ENCODE measurements at places on chromosomes 2 and 18.

GRCh38 chr18:11251229-11251890, 102.0 kb upstream of the PIEZO2 start:
- no peak for DNase-seq

GRCh38 chr2:16619576-16620245, 45.9 kb downstream of the CYRIA start:
- DNase-seq = no peak

DNA sequence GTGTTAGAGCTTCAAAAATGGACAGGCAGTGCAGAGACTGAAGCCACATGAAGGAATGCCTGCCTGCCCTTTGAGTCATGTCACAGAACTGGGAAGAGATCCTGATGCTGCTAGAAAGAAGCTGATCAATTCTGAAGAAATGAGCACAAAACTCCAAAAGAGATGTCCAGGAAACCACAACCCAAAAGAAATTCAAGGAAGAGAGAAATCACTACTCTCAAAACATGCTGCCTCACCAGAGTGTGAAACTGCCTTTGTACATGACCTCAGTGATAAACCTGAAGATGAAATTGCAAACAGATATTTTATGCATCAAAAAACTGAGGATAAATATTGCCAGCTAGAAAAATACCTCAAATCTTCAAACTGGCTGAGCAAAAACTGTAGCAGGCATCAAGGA, 20.5 kb downstream of the USP40 start:
- no peak for DNase-seq

GRCh38 chr18:37694516-37694915, 128.9 kb upstream of the CELF4 start:
- DNase-seq = no peak

DNA sequence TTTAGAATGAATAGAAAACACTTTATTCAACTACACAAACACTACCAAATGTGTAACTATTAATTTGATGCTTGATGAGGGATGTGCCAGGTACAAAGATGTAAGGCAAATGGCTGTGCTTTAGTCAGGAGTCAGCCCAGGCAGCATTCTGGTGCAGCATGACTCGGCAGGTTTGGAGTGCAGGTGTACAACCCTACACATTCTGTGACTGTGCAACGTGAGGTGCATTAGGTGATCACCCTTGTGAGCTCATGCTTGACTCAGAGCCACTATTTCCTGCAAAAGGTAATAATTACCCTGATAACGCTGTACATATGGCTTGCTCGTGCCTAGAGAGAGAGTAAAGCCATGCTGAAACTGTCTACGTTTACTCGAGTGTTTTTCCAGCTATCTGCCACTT, 288.7 kb upstream of the DSEL start:
- DNase-seq = no peak

DNA sequence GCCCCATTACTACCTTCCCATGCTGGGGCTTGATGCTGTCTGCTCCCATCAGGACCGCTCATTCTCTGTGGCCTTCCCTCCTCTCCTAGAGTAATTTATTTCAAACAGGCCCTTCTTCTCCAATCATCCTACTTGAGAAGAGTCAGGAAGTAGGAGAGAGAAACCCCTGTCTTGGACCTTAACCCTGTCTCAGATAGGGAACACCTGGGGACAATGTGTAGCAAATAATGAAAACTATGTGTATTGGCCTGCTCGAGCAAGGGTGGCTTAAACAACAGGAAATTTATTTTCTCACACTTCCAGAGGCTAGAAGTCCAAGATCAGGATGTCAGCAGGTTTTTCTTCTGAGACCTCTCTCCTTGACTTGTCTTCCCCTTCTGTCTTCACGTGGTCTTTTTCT, 26.6 kb upstream of the NEMP2 start:
- DNase-seq = no peak

- DNase-seq = no peak
Observed at GRCh38 chr2:74602586-74603281, 45.4 kb downstream of the M1AP start.

GRCh38 chr2:157176602-157177001, 80.9 kb upstream of the GALNT5 start:
- no peak for DNase-seq

- DNase-seq = no peak
Observed at GRCh38 chr2:55761024-55761423, 67.4 kb upstream of the PNPT1 start.

GRCh38 chr18:59691996-59692395, 5.2 kb downstream of the CCBE1 start:
- no peak for DNase-seq

- no peak for DNase-seq
Observed at GRCh38 chr2:109527079-109527478, 86.7 kb downstream of the SEPTIN10 start.

GRCh38 chr2:28956890-28957289, 24.2 kb upstream of the TOGARAM2 start:
- no peak for DNase-seq

GRCh38 chr2:3972377-3972776, 269.0 kb downstream of the DCDC2C start:
- no peak for DNase-seq

- peak; percentile 10 for DNase-seq
Observed at GRCh38 chr18:79496978-79497637, 101.4 kb downstream of the NFATC1 start.

- no peak for DNase-seq
Observed at GRCh38 chr2:75788154-75788553, 77.4 kb upstream of the GCFC2 start.

GRCh38 chr2:185610301-185610700, 128.3 kb upstream of the FSIP2 start:
- no peak for DNase-seq

GRCh38 chr18:59983506-59983905, 83.7 kb downstream of the PMAIP1 start:
- DNase-seq = no peak

- DNase-seq = no peak
Observed at GRCh38 chr2:36734304-36734703, 37.8 kb downstream of the VIT start.

DNA sequence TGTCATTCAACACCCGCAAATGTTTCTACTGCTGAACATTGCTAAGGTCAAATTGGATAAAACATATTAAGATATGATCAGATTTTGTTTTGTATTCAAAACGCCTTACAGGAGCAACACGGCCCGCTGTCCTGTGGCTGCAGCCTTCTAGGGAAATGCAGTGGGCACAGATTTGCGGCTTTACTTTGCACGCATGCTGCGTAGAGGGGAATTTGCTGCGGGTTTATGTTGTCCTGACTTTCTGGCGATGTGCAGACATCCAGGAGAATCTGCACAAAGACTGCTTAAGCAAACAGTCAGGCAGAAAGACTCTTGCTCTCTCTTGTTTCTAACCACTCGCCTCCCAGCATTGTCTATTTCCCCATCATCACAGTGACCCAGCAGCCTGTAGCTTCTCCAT, 88.3 kb downstream of the LRRC30 start:
- DNase-seq = no peak

DNA sequence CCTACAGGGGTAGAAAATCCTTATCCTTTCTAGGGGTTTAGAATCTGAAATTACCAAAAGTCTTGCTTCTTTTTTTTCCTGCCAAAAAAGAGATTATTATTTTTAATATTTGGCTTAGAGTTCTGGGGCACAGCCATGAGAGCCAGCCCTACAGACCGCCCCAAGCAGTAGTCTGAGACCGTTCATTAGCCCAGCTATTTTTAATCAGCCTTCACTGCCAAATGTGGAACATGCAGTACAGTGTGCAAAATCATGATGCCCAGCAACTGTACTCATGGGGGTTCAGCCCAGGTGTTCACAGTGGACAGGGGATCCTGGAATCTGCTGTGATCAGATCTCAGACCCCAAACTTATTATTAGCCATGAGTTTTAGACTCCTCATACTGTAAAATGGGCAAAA, 60.4 kb downstream of the GRB14 start:
- DNase-seq = no peak

DNA sequence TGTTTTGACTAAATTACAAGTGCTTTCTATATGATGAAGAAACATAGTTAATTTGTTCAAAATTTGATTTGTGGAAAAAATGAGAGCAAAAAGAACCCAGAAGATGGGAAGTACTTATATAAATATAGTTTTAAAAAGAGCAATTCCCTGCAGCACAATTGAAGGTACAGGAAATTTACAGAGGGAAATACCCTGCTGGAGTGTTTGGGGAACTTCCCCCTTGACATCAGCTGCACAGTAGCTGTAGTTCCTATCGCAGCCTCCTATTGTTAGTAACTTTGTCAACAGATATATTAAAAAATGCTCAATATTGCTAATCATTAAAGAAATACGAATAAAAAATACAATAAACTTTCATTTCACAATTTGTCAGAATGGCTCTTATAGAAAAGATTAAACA, 1118.8 kb upstream of the ZEB2 start:
- no peak for DNase-seq

- DNase-seq = no peak
Observed at GRCh38 chr18:62364558-62364957, 39.4 kb downstream of the TNFRSF11A start.

- DNase-seq = no peak
Observed at GRCh38 chr2:11764359-11764758, 17.9 kb downstream of the LPIN1 start.

DNA sequence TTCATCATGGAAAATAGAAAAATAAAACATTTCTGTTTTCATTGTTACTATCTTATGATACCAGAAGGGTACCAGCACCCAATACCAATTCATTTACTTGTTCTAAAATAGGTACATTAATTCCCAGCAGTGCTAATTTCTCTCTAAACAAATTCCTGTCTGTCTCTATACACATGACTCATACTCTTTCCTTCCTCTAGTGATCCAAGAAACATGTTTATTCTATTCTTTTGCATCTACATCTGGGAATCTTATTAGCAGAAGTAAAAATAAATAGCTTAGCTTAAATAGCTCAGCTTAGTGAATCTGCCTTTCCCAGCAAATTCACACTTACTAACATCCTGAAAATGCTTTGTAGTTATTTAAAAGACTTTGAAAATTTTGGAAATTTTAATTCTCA, 84.5 kb upstream of the MAPRE2 start:
- DNase-seq = no peak

- DNase-seq = no peak
Observed at GRCh38 chr2:57563015-57563414, 483.6 kb upstream of the VRK2 start.

- no peak for DNase-seq
Observed at GRCh38 chr2:231063347-231063746, 6.7 kb downstream of the PSMD1 start.

GRCh38 chr18:2978208-2978607, 34.7 kb downstream of the LPIN2 start:
- no peak for DNase-seq

DNA sequence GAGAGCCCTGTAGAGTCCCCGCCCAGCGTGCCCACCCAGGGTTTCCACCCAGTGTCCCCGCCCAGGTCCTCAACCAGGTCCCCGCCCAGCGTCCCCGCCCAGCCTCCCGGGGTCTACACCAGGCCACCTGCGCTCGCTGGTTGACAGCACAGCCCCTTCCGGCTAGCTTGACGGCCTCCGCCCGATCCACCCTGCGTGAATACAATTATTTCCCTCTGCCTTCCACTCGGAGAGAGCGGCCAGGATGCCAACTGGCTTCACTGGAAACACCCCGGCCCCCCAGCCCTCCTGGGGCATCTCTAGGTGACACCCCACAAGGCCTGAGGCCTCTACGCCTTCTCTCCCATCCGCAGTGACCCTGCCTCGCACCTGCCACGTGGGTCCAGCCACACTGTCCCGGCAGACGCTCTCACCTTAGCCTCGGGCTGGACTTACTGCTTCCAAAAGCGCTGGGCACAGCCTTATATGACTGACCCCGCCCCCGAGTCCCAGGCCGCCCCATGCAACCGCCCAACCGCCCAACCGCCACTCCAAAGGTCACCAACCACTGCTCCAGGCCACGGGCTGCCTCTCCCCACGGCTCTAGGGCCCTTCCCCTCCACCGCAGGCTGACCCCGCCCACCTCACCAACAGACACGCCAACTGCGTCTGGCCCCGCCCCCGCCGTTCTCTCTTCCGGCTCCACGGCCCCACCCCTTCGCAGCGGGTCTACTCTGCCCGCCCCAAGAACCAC, 188.1 kb downstream of the LAMA1 start:
- DNase-seq = no peak
